ENCODE measurements at places on chromosomes 3 and 15.

DNA sequence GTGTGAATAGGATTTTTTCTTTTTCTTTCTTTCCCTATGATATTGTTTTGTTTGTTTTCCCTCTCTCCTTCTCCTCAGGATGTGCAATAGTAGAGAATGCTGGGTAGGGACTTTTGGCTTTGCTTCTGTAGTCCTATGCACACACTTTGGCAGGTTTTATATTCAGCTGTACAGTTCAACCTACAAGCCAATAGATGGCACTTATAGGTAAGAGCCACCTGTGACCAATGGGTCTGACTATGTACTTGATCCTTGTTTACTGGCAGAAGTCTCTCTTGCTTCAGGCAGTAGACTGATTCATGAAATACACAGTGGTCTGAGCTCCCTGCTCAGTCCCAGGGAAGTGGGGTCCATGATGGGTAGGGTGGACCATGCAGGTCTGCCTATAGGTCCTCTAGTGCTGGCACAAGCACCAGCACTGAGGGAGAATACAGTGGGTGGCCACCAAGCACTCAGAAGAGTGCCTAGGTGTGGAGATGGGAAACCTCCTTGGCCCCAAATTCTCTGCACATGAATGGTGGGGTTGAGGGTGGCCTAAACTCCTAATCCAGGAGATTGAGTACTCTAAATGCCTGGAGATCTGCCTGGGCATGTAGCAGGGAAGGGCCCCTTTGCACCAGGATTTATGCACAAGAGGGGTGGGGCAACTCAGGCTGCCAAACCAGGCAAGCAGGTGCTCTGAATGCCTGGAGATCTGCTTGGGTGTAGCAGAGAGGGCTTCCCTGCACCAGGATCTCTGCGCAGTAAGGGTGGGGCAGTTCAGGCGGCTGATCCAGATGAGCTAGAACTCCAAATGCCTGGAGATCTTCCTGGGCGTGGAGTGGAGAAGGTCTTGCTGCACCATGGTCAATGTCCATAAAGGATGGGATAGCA is 176.1 kb downstream of the DOCK3 start:
- no peak for DNase-seq

DNA sequence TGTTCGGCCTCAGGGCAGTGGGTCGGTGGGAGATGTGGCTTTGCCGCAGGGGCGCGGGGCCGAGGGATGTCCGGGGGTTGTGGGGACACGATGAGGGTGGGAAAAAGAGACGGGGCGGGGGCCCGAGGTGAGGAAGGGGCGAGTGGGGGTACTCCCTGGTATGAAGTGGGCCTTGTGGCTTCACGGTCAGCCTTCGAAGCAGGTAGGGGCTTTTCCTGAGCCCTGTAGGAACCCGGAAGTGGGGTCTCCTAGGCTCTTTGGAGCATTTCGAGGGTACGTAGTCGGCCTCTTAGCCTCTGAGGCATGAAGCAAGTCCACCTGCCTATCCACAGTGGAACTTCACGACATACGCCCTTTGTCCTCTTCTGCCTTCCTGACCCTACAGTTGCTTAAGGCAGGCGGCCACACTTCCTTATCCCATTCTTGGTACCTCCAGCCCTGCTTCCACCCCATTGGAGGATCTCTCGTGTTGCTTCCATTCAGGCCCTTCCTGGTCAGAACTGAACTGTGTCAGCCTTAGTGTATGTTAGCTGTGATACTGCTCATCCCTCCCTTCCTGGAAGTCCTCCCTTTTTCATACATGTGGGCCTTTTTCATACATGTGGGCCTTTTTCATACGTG is 389 bp downstream of the ARPC4 start:
- DNase-seq = no peak

- no peak for DNase-seq
These were observed 33.1 kb downstream of the SELENOT start for GRCh38 chr3:150636258-150636657.

DNA sequence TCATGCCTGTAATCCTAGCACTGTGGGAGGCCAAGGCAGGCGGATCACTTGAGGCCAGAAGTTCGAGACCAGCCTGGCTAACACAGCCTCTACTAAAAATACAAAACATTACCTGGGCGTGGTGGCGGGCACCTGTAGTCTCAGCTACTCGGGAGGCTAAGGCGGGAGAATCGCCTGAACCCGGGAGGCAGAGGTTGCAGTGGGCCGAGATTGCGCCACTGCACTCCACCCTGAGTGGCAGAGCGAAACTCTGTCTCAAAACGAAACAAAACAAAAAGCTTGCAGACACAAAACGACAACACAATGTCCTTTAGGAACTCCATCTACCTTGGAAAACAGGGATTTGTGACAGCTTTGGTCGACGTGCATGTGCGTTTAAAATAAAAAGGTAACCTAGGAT is 716 bp upstream of the KLHL24 start:
- no peak for DNase-seq

DNA sequence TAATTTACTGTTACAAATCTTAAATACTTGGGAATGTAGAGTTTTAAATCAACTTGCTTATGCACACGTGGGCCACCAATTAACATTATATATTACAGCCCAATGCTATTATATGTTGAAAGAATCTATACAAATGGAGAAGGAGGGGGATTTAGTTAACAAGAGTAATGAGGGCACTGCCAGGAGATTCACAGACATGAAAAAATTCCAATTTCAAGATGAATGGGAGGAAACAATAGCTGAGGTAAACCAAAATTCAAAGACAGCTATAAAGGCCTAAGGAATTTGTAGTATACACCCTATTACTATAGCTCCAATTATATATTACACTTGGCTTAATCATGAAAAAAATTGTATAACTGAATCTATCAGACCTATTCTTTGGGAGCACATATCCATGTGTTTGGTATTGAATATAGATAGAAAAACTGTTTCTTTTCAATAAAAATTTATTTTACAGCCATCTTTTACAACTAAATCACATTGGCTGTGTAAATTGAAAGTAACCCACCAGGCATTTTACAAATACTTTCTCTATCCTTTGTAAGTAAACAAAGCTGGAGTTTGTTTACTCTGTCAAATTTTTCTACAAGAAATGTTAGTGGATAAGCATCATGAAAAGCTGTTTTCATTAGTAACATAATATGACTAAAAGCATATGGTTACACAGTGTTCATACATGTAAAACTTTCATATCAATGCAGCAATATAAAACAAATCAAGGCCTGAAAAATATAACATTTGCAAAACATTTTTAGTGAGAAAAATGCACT is 1045.8 kb downstream of the ROBO1 start:
- DNase-seq = no peak
